Renal pelvis (tissue), 12 donors: ENCODE measurements at places on chromosomes 12 and 14. TPM values are rescaled to one million over a fixed set of nuclear protein-coding genes. Genes with fewer than 3 reads are reported as not detected.

GRCh38 chr12:109847142-109847735, 14.0 kb upstream of the TRPV4 start:
- no peak for DNase-seq

CCDC38 gene
- polyA plus RNA-seq, result 0.66 TPM

SYNDIG1L gene
- 0.31 TPM for polyA plus RNA-seq

DNA sequence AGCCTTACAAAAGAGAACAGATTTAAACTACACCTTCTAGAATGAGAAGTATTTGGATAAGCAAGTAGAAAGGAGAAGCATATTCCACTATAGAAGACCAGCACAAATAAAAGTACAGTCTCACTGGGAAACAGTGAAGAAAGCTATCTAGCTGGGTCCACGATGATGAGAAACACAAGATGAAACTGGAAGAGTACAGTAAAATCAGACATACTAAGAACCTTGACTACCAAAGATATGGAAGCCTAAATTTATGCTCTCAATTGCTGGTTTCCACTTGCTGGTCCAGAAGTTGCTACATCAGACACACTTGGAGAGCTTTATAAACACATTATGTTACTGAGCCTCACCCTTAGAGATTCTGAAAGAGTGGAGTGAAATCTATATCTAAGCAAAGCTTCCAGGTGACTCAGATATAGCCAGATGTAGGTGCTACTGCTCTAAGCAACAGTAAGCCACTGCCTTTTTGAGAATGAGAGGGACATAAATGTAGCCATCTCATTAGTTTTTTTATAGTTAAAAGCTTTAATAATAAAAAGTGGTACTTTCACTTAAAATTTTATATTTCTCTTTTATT, 96.3 kb upstream of the BBS10 start:
- no peak for DNase-seq

GRCh38 chr12:88893801-88894200, 313.5 kb upstream of the KITLG start:
- no peak for DNase-seq

DNA sequence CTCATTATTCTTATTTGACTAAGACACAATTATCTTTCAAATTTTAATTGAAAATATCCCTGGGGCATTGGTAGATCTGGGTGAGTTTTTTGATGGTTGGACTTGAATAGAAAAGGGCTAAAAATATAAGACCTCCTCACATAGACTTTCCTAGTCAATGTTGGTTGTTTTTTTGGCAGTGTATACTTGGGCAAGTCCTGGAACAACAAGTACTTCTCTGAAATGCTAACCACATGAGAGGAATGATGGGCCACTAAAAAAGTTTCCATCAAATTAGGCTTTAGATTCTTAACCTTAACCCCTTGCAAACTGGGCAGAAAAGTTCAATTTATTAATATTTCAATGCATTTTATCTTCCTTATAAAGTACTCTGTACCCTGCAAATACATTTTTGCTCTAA, 97.6 kb downstream of the FGD4 start:
- DNase-seq, result no peak

DNA sequence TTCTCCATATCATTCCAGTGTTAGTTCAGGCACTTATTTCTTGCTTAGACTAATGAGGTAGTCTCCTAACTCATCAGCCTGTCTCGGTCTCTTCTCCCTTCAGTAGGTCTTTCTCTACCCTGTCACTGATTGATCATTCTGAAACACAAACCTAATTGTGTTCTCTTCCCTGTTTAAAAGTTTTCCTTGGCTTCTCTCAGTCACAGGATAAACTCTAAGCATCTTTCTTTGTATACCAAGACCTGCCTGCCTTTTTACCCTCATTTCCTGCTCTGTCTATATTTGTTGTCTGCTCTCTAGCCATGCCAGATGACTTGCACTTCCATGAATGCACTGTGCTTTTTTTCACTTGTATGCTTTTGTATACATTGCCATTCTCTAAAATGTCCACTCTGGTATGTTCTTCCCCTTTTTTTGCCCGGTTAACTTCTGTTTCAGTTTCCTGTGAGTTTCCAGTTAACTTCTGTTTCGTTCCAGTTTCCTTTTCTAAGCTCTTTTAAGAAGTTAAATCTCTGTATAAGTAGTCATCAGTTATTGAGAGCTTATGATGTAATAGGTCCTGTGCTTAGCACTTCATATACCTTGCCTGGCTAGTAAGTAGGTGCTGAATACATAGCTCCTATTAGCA, 12.8 kb downstream of the DIP2B start:
- no peak for DNase-seq

GRCh38 chr12:46269429-46270241, 792 bp upstream of the SLC38A1 start:
- peak; percentile 55 for DNase-seq
